Cortex of kidney (tissue), 1 donor: ENCODE measurements at places on chromosomes 12 and 14.

DNA sequence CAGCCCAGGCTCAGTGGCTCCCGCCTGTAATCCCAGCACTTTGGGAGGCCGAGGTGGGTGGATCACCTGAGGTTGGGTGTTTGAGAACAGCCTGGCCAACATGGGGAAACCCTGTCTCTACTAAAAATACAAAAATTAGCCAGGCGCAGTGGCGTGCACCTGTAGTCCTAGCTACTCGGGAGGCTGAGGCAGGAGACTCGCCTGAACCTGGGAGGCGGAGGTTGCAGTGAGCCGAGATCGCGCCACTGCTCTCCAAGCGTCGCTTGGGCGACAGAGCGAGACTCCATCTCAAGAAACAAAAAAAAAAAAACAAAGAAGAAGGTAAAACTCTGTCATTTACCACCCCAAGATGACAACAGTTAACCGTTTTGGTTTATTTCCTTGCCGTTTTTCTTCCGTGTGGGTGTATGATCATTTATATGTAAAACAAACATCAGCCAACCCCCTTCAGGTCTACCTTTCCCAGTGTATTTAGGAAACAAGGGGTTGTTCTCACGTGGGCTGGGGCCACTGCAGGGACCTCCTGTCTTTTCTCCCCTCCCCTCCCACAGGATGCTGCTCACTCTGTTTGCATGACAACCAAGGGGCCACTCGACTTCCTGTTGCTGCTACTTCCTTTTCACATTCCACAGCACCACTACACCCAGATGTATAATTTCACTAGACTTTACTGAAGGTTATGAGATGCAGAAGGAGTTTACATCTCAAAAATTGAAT, 13.6 kb downstream of the TTC9 start:
- DNase-seq: no peak

- DNase-seq: no peak
Observed at GRCh38 chr12:54340846-54341245, 15.9 kb downstream of the COPZ1 start.

DNA sequence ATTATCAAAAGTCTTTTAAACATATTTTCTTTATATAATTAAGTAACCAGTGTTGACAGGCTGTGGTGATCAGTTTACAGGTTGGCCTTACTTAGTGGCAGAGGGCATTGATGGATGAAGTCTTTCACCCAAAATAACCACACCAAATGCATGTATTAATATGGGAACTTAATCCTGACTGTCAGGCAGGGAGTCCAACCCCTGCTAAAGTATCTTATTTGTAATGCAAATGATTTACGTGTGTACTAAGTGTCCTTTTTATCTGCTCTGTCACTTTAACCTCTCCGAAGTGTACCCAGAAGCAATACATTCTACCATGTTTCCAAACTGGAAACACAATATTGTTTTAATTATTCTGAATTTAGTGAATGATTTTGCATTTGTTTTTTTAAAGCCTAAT, 1.4 kb downstream of the MYBPC1 start:
- DNase-seq: no peak

GRCh38 chr14:102980409-102980810, 57.9 kb downstream of the AMN start:
- DNase-seq: no peak

DNA sequence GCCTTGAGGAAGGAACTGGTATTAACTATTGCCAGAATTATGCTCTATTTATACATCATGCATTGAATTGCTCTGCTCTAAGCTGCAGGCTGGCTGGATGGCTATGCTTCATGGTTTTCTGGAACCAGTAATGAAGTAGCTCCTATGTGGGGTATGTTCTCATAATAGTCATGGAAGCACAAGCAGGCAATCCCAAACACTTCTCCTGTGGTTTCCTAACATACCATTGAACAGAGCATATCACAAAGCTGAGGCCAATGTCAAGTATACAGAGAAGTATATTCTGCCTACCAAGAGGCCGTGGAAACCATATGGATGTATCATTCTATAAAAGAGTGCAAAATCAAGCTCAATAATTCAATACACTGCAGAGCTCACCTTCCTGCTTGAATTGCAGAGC, 1752.4 kb upstream of the FLRT2 start:
- DNase-seq: no peak

GRCh38 chr14:58769011-58769643, 131.4 kb downstream of the DACT1 start:
- DNase-seq: no peak

DNA sequence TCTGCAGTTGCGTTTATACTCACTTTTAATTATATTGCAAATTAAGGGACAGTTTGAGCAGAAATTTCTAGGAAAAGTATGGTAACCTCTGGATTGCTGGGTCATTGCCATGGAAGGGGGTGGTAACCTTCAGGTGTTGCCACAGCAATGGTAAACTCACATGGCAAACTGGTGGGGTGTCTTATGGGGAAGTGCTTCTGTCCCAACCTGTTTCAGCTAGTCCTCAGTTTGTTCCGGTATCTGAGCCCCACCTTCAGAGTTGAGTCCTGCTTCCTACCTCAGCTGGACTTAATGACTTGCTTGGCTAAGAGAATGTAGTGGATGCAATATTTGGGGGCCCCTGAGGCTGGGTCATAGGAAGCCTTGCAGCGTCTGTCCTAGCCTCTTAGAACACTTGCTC, 7.3 kb upstream of the CLMN start:
- DNase-seq: no peak

DNA sequence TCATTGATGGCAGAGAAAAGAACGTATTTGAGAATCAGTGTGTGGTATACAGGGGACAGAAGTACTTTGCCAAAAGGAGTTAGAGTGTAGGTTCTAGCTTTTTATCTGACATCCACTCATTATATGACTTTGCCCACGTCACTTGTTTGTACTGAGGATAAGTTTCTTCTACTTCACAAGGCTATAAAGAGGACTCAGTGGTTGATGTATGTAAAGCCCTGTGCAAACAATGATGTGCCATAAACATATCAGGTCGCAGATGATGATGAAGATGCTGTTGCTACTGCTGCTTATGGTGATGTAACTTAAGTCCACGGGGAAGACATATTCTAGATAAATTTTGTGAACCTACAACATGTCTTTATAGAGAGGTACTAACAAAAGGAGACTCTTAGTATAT, 66.3 kb downstream of the TRHDE start:
- no peak for DNase-seq
